ENCODE measurements at places on chromosomes 1 and 21.

- no peak for DNase-seq
Measured at GRCh38 chr21:18370301-18370700, 33.3 kb downstream of the TMPRSS15 start.

DNA sequence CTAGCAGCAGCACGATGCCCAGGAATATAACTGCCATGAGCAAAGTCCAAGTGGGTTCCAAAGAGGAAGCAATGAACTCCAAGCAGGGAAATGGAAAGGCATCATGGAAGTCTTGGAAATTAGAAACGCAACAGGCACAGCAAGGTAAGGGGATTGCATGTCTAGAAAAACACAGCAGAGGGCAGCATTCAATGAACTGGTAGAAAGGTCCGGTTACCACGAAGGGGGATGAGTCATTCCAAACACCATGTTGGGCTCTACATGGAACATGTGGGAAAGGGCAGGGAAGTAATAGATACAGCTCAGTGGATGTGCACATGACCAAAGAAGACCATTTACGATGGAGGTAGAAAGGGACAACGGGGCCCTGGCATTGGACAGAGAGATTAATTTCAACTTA is 36.4 kb downstream of the RXRG start:
- DNase-seq = peak; percentile 18

GRCh38 chr1:95252422-95252821 is 18.4 kb downstream of the RWDD3 start:
- no peak for DNase-seq

- DNase-seq = no peak
Measured at GRCh38 chr1:70536708-70537366, 125.8 kb downstream of the CTH start.

- DNase-seq = no peak
Measured at GRCh38 chr21:44057960-44058651, 46.0 kb downstream of the TRAPPC10 start.

- DNase-seq = no peak
Measured at GRCh38 chr1:111649648-111650047, 30.1 kb downstream of the RAP1A start.

GRCh38 chr1:94755675-94756074 is 64.5 kb upstream of the SLC44A3 start:
- no peak for DNase-seq

GRCh38 chr1:61358770-61359455 is 276.6 kb downstream of the NFIA start:
- no peak for DNase-seq

DNA sequence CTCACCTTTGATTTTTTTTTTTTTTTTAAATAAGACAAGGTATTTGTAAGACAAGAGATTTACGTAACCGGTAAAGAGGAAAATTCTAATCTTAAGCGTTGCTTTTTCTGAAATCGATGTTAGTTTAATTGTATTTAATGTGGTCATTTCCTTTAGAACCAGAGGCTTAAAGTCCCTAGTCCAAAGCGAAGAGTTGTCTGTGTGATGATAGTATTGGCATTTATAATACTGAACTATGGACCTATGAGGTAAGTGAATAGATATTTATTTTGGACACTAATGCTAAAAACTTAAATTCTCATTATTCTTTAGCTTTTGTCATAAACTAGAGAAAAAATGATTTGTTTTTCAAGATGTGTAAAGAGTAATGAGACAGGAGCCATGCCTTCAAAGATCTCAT is 54.8 kb downstream of the ATF6 start:
- no peak for DNase-seq

GRCh38 chr21:40047211-40047610 is 180.0 kb downstream of the PCP4 start:
- DNase-seq = no peak

DNA sequence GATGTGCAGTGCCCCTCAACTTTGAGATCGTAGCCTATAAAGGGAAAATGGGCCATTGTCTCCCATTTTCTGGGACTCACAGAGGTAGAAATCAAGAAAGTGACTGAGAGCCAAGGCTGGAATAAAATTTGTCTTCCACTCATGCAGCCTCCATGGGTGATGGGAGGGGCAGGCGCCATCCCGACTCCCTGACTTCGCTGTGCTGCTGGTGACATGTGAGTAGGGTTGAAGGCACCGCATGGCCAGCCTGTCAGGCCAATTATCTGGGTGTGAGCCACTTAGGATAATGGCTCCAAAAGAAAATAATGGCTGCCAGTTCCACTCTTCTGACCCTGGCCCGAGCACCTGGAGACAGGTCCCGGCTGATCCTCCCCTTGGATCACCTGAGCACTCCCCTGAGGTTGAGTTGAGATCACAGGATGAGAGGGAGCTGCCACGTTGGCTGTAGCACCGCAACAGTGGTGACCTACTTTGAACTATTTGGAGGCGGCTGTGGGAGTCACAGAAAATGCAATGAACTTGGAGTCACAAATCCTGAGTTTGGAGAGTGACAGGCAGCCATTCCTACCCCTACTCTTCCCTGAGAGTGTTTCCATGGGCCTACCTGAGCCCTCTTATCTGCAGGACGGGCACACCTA is 26.3 kb downstream of the CAPN9 start:
- no peak for DNase-seq

DNA sequence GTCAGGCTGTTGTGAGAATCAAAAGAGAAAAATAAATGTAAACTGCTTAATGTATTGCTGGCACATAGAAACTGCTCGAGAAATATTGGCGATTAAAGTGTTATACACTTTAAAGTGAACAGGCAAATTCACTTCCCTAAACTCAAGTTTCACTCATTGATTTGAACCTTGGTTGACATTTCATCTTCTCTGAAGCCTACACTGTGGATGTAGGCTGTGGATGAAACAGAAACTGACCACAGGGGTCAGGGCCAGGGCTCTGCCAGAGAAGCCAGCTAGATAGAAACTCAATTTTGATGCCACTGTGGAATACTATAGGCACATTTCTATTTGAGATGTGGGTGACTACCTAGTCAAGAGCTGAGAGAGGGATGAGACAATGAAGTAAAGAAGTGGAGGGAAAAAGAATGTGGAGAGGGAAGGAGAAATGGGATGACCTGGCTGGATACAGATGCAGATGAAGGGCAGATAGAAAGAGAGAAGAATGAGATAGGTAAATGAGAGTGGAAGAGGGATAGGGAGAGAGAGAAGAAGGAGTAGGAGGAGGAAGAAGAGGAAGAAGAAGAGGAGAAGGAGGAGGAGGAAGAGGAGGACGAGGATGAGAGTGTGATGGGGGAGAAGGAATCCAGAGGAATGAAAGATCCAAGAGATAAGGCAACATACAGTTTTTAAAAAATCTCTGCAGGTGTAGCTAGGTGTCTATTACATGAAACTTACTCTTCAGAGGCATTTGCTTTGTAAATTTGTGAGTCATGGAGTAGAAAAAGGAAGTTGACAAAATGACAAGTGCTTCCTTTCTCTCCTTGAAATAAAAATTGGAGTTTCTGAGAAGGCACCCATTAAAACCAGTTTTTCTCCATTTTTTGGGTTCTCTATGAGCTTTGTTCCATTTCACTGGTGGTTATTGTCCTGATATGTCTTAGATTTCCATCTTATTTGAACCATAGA is 17.4 kb upstream of the CD1D start:
- no peak for DNase-seq

- no peak for DNase-seq
Measured at GRCh38 chr21:43287111-43287760, 118.4 kb downstream of the CRYAA start.

DNA sequence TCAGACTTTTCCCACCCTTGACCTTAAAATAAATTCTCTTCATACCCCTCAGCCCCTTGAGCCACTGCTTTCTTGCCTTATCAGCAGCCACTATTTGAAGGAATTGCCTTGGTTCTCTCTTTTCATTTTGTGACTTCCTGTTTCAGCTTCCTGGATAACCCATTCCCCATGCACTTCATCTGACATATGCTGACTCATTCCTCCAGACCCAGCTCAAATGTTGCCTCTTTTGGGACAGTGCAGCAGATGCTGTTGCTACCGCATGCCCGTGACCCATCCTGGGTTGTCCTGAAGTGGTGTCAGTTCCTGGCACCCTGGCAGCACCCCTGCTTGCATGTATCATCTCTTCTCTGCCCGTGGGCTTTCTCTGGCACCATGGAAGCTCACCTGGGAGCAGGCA is 496.1 kb downstream of the PTPRU start:
- no peak for DNase-seq

GRCh38 chr1:116540088-116540487 is 30.7 kb downstream of the CD58 start:
- no peak for DNase-seq

DNA sequence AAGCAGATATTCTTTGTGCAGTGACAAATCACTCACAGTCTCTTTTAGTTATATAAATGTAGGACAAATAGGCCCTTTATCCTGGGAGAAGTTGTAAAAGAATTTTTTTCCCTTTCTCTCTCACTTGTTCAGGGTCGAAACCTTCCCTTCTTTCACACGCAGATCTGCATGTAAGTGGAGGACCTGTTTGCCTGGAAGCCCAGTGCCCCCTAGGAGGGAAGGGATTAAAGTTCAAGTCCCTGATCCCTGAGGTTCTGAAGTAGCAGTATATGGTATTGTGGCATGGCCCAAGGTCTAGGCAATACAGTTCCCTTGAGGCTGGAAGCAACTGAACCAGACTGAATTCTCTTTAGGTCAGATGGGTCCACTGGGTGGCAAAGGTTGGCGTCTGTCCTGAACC is 48.6 kb upstream of the PTGFRN start:
- DNase-seq = no peak

DNA sequence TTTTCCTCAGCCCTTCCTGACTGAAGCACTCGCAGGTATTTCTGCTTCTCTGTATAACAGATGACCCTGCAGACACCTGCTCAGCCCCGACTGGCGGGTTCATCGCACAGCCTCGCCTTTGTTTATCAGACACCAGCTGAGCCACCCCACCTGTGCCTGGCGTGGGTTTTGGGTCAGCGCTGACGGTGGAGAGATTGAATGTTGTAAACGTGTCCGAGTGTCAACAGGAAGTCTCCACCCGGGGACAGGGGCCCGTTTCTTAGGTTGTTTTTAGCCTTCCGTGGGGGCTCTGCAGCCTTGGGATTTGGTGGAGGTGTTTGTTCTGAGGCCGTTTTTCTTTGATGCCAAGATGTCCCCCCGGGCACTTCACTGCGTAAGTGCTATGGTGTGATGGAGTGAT is 60.1 kb downstream of the COL18A1 start:
- no peak for DNase-seq

- DNase-seq = no peak
Measured at GRCh38 chr1:228073857-228074545, 8.5 kb upstream of the ARF1 start.

GRCh38 chr1:53046930-53047329 is 15.1 kb upstream of the PODN start:
- DNase-seq = peak; percentile 19

- DNase-seq = peak; percentile 37
Measured at GRCh38 chr1:6080469-6080868, 34.8 kb downstream of the KCNAB2 start.

- DNase-seq = peak; percentile 49
Measured at GRCh38 chr1:155591770-155592169, 18.2 kb upstream of the MSTO1 start.
